SHP77 (cell line): ENCODE measurements at places on chromosomes 2 and 18.

- DNase-seq: no peak
Measured at GRCh38 chr2:54966165-54966832, 84.0 kb downstream of the RTN4 start.

GRCh38 chr18:26864658-26865057 lies 849 bp downstream of the AQP4 start:
- DNase-seq: no peak

GRCh38 chr18:72700961-72701710 lies 157.0 kb upstream of the CBLN2 start:
- peak; percentile 28 for DNase-seq

GRCh38 chr18:63132819-63133200 lies 186.8 kb downstream of the BCL2 start:
- peak; percentile 38 for DNase-seq

DNA sequence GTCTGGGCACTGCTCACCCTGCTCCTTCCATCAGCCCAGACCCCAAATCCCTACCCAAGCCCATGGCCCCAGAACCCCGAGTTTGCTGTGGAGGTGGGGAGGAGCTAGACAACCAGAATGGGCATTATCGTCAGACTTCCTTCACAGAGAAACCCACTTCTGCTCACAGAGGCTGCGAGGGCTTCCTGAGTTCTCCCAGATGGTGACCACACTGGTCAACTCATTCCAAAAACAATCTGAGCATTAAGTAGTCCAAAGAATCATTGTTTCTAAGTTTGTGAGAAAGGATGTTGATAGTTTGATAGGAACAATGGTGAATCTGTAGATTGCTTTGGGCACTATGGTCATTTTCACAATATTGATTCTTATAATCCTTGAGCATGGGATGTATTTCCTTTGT lies 60.2 kb downstream of the LRRC30 start:
- DNase-seq: no peak

DNA sequence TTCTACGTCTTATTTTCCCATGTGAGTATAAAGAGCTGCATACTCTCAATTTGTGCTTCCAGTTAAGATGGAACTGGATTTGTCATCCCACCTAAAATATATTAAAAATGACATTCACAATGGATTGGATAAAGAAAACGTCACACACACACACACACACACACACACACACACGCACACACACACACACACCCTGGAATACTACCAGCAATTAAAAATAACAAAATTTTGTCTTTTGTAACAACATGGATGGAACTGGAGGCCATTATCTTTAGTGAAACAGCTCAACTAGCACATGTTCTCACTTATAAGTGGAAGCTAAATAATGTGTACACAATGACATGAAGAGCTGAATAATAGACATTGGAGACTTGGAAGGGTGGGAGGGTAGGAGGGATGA lies 3.8 kb upstream of the QPCT start:
- DNase-seq: no peak

GRCh38 chr2:96407919-96408550 lies 72.5 kb downstream of the NCAPH start:
- DNase-seq: no peak

DNA sequence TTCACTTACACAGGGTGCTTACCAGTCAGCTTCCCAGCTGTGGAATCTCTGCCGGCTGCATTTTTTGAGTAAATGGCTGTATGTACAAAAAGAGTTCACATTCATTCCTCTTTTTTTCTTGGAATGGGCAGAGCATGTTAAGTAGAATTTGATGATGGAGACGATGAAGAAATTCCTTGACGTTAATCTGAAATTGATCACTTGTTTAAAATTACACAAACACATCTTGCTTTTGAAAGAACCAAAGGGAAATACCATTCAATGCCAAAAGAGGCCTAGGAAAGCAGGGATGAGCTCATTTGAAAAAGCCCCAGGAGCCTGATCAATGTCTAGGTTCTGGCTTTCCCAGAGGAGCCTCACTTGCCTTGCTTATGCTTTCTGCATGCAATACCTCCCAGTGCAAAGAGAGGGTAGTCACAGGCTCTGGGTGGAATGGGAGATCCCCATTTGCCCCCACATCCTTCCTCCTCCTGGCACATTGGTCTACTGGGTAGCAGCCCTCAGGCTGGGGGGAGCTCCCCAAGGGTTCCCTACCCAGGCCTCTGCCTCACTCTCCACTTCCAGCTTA lies 12.3 kb upstream of the SMAD7 start:
- no peak for DNase-seq

- no peak for DNase-seq
Measured at GRCh38 chr2:74671479-74671878, 17.4 kb downstream of the SEMA4F start.

- DNase-seq: no peak
Measured at GRCh38 chr2:237892478-237892877, 33.1 kb downstream of the RAMP1 start.

- DNase-seq: no peak
Measured at GRCh38 chr2:234732404-234733092, 219.3 kb upstream of the SH3BP4 start.

GRCh38 chr2:64437883-64438282 lies 16.1 kb upstream of the LGALSL start:
- no peak for DNase-seq

GRCh38 chr2:58057707-58058530 lies 11.3 kb downstream of the VRK2 start:
- no peak for DNase-seq

GRCh38 chr2:206716623-206717022 lies 1.6 kb downstream of the DYTN start:
- DNase-seq: no peak

GRCh38 chr2:104772996-104773395 lies 80.9 kb upstream of the POU3F3 start:
- no peak for DNase-seq

DNA sequence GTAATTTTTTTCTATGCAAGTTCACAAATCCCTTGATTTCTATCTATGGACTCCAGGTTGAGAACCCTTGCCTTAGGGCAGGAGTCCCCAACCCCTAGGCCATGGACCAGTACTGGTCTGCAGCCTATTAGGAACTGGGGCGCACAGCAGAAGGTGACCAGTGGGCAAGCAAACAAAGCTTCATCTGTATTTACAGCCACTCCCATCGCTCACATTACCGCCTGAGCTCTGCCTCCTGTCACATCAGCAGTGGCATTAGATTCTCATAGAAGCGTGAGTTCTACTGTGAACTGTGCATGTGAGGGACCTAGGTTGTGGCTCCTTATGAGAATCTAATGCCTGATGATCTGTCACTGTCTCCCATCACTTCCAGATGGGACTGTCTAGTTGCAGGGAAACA lies 70.2 kb upstream of the SMAD2 start:
- DNase-seq: no peak

- no peak for DNase-seq
Measured at GRCh38 chr2:234950730-234951663, 820 bp upstream of the SH3BP4 start.

GRCh38 chr2:119224391-119225104 lies 914 bp downstream of the STEAP3 start:
- no peak for DNase-seq

GRCh38 chr2:20955277-20956026 lies 88.4 kb downstream of the APOB start:
- DNase-seq: no peak

DNA sequence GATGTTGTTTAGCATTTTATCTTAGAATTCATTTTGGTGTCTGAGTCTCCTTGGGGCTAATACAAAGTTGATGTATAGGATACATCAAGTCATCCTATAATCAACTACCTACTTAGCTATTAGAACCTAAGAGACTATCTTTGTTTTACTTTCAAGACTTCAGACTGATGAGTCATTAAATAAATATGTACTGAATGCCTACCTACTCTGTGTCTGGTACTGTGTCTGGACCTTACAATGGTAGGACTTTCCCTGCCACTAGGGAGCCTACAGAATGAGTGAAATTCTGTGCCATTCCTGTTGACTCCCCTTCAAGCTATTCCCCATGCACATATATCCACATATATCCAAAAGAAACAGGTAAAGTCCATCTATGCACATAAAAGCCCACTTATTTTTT lies 114.5 kb downstream of the ERBB4 start:
- DNase-seq: no peak

DNA sequence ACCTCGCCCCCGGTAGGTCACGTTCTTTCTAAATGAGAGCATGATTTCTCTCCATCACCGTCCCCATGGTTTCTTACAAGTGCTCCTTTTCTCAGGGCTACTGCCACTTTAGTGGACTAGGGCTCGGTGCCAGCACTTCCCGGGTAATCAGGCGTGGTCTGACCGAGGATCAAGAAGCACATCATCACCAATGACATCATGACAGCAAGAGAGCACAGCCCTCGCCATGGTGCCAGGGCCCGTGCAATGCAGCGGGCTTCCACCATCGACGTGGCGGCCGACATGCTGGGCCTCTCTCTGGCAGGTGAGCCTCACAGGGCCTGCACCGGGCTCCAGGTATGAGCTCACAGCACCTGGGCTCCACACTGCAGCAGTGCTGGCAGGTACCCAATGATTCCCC lies 75.2 kb downstream of the INPP4A start:
- no peak for DNase-seq

GRCh38 chr2:45005261-45006002 lies 3.8 kb downstream of the SIX2 start:
- DNase-seq: no peak

GRCh38 chr18:13641551-13642439 lies 84.6 kb downstream of the FAM210A start:
- DNase-seq: no peak

GRCh38 chr2:204495381-204495780 lies 49.9 kb upstream of the PARD3B start:
- no peak for DNase-seq

DNA sequence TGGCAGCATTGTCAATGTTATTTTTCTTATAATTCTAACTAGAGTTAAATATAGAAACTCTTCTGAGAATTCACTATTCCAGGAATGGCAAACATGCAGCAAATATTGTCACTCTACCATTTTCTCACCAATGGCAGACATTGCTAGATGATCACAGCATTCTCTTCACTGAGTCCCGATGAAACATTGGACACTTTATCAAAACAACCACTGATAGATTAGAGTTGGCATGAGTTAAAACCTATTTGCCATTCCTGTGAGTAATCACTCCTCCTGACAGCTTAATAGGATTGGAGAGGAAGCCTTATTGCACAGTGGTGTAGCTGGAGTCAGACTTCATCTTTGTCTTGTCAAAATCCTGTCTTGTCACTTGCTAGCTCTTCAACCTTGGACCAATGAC lies 163.9 kb upstream of the THUMPD2 start:
- no peak for DNase-seq

GRCh38 chr2:152200565-152201465 lies 25.3 kb upstream of the STAM2 start:
- DNase-seq: peak; percentile 42

DNA sequence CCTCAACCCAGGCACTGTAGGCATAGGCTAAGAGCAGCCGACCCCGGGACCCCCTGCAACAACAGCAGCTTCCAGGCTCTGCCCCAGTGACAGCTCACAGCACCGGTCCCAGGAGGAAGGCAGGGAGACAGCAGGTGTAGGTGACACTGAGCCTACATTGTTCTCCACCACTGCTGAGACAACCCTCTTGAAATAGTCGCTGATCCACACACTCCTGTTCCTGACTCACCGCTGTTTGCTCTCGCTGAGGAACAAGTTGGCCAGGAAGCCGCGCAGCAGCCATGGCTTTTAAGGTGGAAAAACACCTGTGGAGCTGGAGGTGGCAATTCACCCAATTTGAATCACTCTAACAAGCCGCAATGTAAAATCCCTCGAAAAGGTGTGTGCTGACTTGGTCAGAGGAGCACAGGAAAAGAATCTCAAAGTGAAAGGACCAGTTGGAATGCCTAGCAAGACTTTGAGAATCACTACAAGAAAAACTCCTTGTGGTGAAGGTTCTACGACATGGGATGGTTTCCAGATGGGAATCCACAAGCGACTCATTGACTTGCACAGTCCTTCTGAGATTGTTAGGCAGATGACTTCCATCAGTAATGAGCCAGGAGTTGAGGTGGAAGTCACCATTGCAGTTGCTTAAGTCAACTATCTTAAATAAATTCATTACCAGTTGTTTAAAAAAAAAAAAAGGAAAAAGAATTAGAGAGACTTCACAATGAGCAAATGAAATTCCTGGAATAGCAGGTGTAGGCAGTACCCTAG lies 167.5 kb downstream of the ARL4C start:
- peak; percentile 41 for DNase-seq

DNA sequence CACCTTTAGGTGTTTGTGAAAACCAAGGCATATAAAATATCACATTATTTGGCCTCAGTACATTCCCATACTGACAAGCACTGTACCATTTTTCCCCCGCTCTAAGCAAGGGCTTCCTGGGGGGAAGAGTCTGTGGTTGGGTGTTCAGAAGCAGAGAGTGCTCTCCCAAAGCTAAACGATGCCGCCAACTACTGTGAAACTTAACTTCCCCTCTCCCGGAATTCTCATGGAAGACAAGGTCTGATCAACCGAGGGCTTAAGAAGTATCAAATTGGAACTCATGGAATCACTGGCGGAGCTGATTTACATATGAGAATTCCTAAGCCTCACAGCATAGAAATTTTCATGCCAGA lies 433 bp upstream of the MFF start:
- peak; percentile 13 for DNase-seq

DNA sequence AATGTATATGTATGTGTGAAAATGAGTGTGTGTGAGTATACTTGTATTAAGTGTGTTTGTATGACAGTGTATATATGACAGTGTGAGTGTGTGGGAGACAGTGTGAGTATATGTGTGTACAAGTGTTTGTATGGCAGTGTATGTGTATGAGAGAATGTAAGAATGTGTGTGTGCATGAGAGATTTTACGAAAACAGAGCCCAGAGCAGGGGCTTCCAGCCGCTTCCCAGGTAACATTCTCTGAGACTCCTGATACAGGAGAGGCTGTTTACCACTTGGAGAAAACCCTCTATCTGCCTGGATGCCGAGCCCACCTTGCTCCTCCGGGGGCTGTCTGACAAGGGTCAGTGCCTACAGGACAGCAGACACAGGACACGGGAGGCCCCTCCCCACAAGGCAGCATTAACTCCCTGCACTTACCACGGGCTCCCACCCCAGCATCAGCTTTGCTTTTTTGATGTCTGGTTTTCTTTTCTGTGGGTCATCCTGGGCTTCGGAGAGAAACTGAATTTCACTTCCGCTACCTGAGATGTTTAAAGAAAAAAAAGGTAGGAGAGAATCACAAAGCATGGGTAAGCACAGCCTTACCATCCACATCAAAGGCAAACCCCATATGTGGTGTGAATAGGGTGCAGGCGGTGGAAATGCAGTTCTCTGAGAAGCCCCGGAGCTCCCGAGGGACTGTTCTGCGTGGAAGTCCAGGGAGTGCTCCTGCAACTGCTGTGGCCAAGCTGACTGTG lies 97.6 kb downstream of the UXS1 start:
- DNase-seq: no peak

GRCh38 chr18:36132756-36133155 lies 3.1 kb downstream of the ELP2 start:
- DNase-seq: no peak

DNA sequence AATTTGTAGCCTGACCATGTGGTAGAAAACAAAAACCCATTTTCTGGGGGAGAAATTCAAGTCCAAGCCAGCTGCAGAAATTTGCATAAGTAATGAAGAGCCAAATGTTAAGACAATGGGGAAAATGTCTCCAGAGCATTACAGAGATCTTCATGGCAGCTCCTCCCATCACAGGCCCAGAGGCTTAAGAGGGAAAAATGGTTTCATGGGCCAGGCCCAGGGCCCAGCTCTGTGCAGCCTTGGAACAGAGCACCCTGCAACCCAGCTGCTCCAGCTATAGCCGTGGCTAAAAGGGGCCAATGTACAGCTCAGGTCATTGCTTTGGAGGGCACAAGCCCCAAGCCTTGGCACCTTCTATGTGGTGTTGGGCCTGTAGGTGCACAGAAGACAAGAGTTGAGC lies 69.1 kb upstream of the TSPYL6 start:
- DNase-seq: no peak
